ENCODE measurements at places on chromosomes 4 and X.

DNA sequence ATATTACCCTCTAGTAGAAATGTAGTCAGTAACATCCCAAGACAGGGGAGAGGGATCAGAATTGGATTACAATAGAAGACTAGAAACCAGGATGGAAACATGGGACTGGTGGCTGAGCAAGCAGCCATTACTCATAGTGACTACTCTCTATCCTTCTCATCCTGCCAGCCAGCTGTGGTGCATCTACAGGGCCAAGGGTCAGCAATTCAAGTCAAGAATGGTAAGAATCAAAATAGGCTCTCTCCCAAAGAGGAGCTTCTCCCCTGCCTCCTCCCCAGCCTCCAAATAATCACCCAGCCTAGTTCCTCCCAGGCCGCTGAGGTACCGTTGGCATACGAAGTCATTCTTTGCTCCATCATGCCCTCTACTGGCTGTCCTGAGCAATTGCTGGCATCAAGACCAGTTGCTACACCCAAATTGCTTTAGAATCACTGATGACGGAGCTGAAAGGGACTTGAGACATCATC is 19.4 kb downstream of the AWAT2 start:
- no peak for DNase-seq

GRCh38 chrX:20906571-20906970 is 467.6 kb upstream of the CNKSR2 start:
- no peak for DNase-seq

GRCh38 chr4:129344058-129344457 is 248.1 kb downstream of the C4orf33 start:
- DNase-seq, result no peak

DNA sequence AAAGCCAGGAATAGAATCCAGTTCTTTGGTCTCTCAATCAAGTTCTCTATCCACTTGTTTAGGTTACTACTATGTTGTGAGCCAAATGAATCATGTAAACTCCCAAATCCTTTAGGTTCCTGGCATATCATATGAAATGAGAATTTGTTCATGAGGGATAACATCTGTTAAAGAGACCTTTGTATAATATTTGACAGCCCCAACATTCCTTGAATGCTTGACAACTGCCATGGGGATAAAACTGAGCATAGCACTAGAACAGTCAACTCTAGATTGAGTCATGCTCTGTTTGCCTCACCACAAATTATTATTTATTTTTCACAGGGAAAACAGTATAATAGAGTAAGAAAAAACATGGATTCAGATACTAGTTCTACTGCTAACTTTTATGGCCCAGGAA is 93.3 kb downstream of the NAA11 start:
- DNase-seq, result no peak

Data from Right ventricle myocardium superior (tissue), 1 donor.